ENCODE measurements at places on chromosomes 5 and 9. TPM values are rescaled to one million over a fixed set of nuclear protein-coding genes. Genes with fewer than 3 reads are reported as not detected.

The FAM170A gene
- not detected for total RNA-seq

The TCERG1 gene
- total RNA-seq = 65.2 TPM

The LCP2 gene
- total RNA-seq = 10.2 TPM

The PNPLA7 gene
- 4.4 TPM for total RNA-seq

The CATSPER3 gene
- not detected for total RNA-seq

The RGS7BP gene
- 0.89 TPM for total RNA-seq

The LVRN gene
- total RNA-seq = 18.4 TPM

The ATP10B gene
- 8.2 TPM for total RNA-seq

The DDX4 gene
- total RNA-seq = not detected

The GABRP gene
- 31.4 TPM for total RNA-seq

The CNTFR gene
- total RNA-seq = 7.5 TPM

The ANKRD20A1 gene
- total RNA-seq = 0.89 TPM

The ZNF366 gene
- 1.1 TPM for total RNA-seq

The ANKRD34B gene
- 0.10 TPM for total RNA-seq

The ZNF483 gene
- 4.2 TPM for total RNA-seq

The SNCAIP gene
- 12.5 TPM for total RNA-seq

The TTC39B gene
- total RNA-seq = 22.9 TPM

The SH3TC2 gene
- total RNA-seq = 4.4 TPM

The RLN1 gene
- total RNA-seq = not detected

The DAB2 gene
- total RNA-seq = 103 TPM

The CDX1 gene
- 0.49 TPM for total RNA-seq

The PCDHB11 gene
- 3.5 TPM for total RNA-seq

The BTNL8 gene
- total RNA-seq = 0.49 TPM

The SHB gene
- total RNA-seq = 10.9 TPM

The DIPK1B gene
- 7.0 TPM for total RNA-seq

The C5orf58 gene
- total RNA-seq = not detected

The SH3PXD2B gene
- 30.7 TPM for total RNA-seq

The SNCB gene
- 0.39 TPM for total RNA-seq

The HIGD2A gene
- total RNA-seq = 69.9 TPM

The IL3 gene
- not detected for total RNA-seq

The ADAMTS12 gene
- total RNA-seq = 26.8 TPM

The TAF11L5 gene
- not detected for total RNA-seq

The DRD1 gene
- total RNA-seq = 0.10 TPM

The SOX30 gene
- 0.10 TPM for total RNA-seq

The LYRM7 gene
- 11.6 TPM for total RNA-seq

The PDE6A gene
- not detected for total RNA-seq

The DOK3 gene
- total RNA-seq = 3.8 TPM

The MRPL36 gene
- total RNA-seq = 23.1 TPM

The TIGD6 gene
- 3.4 TPM for total RNA-seq

The PCDHGB5 gene
- total RNA-seq = 8.0 TPM

The CCNJL gene
- 3.2 TPM for total RNA-seq

The OSTF1 gene
- total RNA-seq = 40.8 TPM

The JAKMIP2 gene
- 0.49 TPM for total RNA-seq

The PCDHGB2 gene
- total RNA-seq = 3.3 TPM

The SLCO6A1 gene
- total RNA-seq = not detected

The GRPEL2 gene
- 17.6 TPM for total RNA-seq

The PCDHB3 gene
- total RNA-seq = 2.7 TPM

The AHRR gene
- total RNA-seq = 11.9 TPM

The F2R gene
- total RNA-seq = 59.2 TPM

The SLC25A2 gene
- total RNA-seq = 1.4 TPM

The PTGES gene
- total RNA-seq = 9.1 TPM

The SCGB3A2 gene
- total RNA-seq = not detected

Measured in skin of body (tissue), 3 donors.